ENCODE measurements at places on chromosomes 1 and 21.

DNA sequence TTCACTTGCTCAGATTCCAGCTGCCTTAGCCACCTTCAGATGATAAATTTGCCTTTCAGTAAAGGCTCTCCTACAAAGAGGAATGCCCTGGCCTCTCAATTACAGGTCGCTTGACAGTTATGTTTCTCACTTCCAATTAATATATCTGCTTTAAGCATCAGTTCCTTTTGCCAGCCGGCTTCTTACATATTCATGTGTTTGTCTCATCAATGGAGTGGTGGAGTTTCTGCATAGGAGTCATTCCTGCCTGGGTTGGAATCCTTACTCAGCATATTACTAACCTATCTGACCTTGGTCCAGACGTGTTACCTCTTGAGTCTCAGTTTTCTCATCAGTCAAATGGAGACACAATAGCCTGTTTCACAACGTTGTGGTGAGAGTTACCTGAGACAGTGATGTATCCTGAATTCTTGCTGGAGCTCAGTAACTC, 9.4 kb upstream of the SESN2 start:
- no peak for DNase-seq

DNA sequence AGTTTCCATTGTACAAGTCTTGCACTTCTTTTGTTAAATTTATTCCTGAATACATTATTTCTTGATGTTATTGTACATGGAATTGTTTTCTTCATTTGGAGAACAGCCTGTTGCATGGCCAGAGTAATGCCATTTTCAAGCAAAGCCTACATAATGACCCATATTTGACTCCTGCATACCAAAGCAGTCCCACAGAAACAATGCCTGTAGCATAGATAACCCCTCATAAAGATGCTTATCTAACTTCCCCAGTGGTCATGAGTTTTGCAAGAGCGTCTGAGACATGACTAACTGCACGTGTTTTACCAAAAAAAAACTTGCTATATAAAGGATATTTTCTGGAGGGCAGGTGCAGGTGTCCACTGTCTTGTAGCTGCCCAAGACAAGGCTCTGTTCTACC, 30.3 kb upstream of the RLF start:
- no peak for DNase-seq

DNA sequence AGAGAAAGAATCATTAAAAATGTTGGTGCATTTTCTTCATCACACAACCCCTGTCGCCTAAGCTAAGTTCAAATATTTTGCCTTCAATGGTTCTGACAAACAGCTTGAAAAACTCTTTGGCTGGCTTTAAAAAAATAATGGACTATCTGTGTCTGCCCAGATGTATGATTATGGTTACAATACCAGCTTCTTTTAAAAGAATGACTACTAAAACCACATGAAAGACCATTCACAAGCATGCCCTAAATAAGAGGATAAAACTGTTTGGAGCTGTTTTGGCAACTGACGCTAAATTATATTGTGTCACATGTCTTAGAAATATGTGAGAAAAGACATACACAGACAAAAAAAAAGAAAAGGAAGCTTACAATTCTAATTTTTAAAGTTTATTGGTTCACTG, 23.7 kb upstream of the PLPPR4 start:
- no peak for DNase-seq

DNA sequence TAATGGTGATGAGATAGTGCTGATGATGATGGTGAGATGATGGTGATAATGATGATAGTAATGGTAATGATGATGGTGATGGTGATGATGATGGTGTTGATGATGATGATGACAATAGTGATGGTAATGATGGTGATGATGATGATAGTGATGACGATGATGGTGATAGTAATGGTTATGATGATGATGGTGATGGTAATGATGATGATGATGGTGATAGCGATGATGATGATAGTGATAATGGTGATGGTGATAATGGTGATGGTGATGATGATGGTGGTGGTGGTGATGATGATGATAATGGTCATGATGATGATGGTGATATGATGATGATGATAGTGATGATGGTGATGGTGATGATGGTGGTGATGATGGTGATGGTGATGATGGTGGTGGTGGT, 384.6 kb downstream of the MATN1 start:
- no peak for DNase-seq

GRCh38 chr1:165610866-165611265, 20.2 kb upstream of the MGST3 start:
- no peak for DNase-seq

DNA sequence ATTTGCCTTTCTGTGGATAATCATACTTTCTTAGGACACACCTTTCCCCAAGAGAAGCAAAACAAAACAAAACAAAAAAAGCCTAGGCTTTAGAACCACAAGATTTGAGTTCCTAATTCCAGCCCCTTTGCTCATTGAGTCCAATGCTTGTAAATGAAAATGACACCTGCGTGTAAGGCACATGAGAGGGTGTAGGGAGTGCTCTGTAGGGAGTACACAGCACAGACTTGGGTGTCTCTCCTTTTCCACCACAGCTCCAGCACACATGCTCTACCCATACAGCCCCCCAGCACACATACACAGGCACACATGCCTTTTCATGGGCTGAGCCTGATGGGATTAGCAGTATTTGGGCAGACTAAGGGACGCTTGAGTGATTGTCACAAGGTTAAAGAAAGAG, 9.2 kb upstream of the NGF start:
- DNase-seq: no peak

DNA sequence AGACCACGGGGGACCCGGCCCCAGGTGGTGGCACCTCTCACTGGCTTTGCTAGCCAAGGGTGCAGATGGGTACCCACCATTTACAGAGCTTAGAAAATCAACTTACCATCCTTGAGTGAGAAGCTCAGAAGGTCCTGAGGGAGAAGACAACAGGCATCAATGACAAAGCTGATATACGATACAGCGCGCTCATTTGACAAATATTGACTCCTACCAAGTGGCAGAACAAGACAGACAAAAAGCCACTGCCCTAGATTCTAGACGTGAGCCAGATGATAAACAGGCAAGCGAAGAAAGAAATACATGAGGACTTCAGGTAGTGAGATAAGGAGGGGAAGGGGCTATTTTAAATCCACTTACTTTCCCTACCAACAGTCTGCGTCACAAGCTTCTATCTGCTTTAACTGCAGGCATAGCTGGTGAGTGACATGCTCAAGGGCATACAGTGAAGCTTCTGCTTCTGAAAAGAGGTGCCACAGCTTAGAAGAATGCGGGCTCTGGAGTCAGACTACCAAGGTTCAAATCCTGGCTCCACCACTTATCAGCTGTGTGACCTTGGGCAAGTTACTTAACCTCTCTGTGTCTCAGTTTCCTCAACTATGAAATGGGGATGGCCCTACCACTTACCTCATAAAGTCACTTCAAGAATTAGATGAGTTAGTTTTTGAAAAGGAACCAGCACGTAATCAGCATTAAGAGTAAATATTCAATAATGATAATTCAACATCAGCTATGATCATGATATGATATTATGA, 29.1 kb downstream of the TMCO4 start:
- no peak for DNase-seq

DNA sequence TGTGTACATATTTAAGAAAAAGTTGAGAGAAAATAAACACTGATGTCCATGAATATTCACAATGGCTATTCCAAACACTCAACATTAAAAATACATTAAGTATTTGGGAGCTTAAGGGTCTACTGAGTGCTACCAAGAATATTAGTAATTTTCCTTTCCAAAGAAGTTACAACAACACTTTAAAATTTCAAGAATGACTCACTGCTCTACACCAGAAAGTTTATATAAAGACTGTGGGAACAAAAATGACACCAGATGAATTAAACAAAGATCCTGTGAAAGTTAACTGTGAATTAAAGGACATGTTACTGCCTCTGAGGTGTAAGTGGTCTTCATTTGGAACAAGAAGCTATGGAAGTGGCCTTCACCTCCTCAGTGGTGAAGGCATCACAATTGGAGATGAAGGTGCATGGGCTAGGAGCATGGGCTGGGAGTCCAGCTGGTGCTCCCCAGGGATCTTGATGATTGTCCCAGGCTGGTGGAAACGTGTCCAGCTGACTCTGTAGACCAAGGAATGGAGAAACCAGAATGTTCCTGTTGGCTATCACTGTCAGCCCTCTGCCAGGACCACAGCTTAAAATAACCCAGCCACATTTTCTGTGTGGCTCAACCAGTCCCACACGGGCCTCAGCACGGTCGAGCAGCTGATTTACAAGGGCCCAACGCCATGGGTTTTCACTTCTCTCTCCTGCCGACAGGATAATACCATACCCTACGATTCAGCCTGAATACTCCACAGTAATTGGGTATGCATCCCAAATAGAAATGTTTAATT, 28.8 kb downstream of the TAF5L start:
- DNase-seq: no peak

- no peak for DNase-seq
Observed at GRCh38 chr21:46081022-46081861, 16.7 kb upstream of the COL6A2 start.

GRCh38 chr1:204513117-204513716, 3.0 kb upstream of the MDM4 start:
- no peak for DNase-seq
